Effector CD4-positive, alpha-beta T cell (primary cell): ENCODE measurements at places on chromosomes 11 and 22.

GRCh38 chr11:3367221-3367620, 11.7 kb downstream of the ZNF195 start:
- DNase-seq = no peak

GRCh38 chr11:113065330-113065729, 104.1 kb downstream of the NCAM1 start:
- no peak for DNase-seq

- DNase-seq = no peak
Observed at GRCh38 chr22:20565079-20565734, 57.8 kb downstream of the MED15 start.

- no peak for DNase-seq
Observed at GRCh38 chr22:43277987-43278601, 65.1 kb downstream of the SCUBE1 start.

- no peak for DNase-seq
Observed at GRCh38 chr11:126805870-126806269, 194.7 kb downstream of the KIRREL3 start.

- no peak for DNase-seq
Observed at GRCh38 chr11:33448461-33449130, 191.4 kb downstream of the HIPK3 start.

DNA sequence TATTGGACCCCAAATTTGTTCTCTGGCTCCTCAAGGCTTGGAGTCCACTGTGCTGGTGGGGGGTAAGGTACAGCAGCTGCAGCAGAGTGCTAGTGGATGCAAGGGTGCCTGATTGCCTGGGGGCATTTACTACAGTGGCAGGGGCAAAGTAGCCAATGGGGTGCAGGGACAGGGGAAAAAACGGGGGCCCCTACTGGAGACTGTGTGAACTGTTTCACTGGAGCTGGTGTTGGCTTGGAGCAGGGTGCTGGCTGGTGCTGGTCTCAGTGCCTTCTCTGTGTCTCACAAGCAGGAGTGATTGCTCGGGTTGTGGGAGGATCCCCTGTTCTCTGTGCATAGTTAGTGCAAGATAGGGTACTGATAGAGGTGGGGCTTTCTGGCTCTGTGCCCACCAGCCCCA, 935.9 kb downstream of the JRKL start:
- DNase-seq = no peak

GRCh38 chr11:75190652-75191329, 39.9 kb downstream of the SLCO2B1 start:
- DNase-seq = no peak

DNA sequence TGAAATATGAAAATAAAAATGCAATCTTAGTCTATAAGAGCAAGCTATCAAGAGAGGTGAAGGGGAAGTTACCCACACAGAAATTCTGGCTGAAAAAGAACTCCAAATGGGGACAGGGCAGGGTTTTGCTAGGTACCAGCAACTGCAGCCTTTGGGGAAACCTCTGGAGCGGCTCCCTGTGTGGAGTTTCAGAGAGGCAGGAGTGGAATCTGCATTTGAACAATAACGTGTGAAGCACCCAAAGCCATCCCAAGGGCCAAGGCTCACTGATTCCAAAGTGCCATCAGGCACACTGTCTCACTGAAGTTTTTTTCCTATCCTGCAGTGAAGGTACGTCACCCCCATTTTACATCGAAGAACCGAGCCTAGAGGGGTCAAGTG, 87.8 kb downstream of the KCNC1 start:
- no peak for DNase-seq

- DNase-seq = no peak
Observed at GRCh38 chr11:69040581-69041260, 8.0 kb upstream of the TPCN2 start.

GRCh38 chr11:16505481-16505880, 149.1 kb upstream of the SOX6 start:
- DNase-seq = no peak

GRCh38 chr11:128412847-128413791, 174.2 kb downstream of the ETS1 start:
- DNase-seq = no peak

- no peak for DNase-seq
Observed at GRCh38 chr22:30654361-30654760, 13.3 kb downstream of the DUSP18 start.

- DNase-seq = peak; percentile 26
Observed at GRCh38 chr22:50274311-50274710, 4.1 kb upstream of the MAPK11 start.

GRCh38 chr22:19406281-19406811, 25.2 kb downstream of the HIRA start:
- no peak for DNase-seq

DNA sequence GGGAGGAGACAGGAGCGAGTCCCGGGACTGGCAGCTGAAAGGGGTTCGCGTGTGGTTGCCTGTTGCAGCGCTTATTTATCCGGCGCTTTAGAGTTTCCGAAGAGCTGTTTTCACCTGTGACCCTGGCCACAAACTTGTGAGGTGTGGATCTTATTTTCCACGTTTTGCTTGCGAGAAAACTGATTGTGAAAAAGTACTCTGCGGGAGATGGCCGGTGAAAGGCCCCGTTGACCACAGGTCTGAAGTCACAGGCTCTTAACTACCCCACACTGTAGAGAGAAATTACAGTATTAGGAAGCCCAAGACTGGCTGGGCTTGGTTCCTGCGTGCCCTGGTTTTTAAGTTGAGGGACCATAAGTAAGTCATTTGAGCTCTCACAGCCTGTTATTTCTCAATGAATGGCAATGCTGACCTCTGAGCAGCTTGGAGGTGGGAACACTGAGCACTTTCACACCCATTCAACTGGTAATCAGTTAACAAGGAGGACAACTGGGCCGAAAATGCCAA, 379 bp upstream of the RAB38 start:
- DNase-seq = no peak

DNA sequence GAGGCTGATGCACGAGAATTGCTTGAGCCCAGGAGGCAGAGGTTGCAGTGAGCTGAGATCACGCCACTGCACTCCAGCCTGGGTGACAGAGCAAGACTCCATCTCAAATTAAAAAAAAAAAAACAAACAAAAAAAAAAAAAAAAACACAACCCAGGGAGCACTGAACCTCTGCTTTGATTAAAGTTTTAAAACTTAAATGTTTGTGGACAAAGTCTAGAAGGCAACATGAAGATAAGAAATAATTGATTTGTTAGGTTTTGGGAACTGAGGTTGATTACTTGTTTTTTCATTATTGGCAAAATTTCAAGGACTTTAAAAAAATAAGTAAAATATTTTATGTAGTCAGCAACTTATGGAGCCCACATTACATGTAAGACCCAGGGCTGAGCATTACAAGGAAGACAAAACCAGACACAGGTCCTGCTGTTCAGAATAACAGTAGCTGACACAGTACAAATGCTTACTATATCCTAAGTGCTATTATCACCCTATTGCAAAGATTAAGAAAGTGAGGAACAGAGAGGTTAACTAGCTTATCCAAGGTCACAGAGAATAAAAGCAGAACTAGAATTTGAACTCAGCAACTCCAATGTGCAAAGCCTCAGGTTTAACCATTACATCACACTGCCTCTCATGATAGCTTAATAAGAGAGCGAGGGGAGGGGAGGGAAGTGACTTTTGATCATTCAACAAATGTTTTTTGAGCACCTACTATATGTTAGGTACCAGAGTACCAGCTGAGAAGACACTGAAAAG, 2.3 kb upstream of the CRY2 start:
- no peak for DNase-seq

GRCh38 chr22:49849161-49850020, 4.3 kb upstream of the ZBED4 start:
- DNase-seq = no peak

DNA sequence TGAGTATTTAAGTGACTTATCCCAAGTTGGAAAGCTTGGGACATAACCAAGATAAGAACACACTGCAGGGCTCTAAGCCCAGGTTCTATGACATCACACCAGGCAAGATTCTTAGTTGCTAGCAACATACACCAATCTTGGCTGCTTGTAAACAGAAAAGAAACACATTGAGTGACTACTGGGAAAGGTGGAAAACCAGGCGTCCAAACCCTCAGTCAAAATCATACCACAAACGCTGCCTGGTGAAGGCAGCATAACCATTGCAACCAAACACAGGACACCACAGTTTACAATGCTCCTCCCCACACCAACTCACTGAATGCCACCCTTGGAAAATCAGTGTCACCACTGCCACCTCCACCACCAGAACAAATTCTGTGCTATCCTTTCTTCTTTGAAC, 379.9 kb downstream of the TTC28 start:
- DNase-seq = no peak

- no peak for DNase-seq
Observed at GRCh38 chr11:47980907-47981621, 705 bp downstream of the PTPRJ start.

DNA sequence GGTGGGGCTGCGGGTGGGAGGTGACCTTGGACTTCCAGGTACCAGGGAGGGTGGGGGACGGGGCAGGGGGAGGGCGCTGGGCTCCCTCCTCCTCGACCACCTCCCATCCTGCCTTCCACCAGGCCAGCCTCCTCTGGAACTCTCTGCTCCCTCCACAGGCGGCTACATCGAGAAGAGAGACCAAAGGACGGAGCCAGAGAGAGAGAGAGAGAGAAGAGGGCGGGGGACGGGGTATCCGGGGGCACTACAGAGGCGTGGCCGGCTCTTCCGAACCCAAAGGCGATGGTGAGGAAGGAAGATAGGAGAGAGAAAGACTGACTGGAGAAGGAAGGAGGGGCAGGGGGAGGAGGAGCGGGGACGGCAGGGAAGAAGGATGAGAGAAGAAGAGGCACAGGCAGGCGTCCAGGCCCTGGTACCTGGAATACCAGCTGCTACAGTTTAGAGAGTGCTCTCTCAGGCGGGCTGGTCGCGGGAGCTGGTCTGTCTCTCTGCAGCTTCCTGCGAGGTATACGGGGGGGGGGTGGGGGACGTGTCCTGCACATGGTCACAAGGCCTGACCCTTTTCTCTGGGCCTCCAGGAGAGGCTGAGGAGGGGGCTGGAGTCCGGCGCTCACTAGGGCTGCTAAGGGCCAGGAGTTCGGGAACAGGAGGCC, 38.0 kb downstream of the IGSF9B start:
- DNase-seq = no peak

- DNase-seq = no peak
Observed at GRCh38 chr11:114367244-114367957, 32.9 kb downstream of the C11orf71 start.

- no peak for DNase-seq
Observed at GRCh38 chr11:17695454-17696441, 23.6 kb upstream of the MYOD1 start.

- DNase-seq = no peak
Observed at GRCh38 chr11:68439355-68440065, 21.0 kb upstream of the PPP6R3 start.

GRCh38 chr11:33689501-33689900, 11.1 kb downstream of the C11orf91 start:
- no peak for DNase-seq

DNA sequence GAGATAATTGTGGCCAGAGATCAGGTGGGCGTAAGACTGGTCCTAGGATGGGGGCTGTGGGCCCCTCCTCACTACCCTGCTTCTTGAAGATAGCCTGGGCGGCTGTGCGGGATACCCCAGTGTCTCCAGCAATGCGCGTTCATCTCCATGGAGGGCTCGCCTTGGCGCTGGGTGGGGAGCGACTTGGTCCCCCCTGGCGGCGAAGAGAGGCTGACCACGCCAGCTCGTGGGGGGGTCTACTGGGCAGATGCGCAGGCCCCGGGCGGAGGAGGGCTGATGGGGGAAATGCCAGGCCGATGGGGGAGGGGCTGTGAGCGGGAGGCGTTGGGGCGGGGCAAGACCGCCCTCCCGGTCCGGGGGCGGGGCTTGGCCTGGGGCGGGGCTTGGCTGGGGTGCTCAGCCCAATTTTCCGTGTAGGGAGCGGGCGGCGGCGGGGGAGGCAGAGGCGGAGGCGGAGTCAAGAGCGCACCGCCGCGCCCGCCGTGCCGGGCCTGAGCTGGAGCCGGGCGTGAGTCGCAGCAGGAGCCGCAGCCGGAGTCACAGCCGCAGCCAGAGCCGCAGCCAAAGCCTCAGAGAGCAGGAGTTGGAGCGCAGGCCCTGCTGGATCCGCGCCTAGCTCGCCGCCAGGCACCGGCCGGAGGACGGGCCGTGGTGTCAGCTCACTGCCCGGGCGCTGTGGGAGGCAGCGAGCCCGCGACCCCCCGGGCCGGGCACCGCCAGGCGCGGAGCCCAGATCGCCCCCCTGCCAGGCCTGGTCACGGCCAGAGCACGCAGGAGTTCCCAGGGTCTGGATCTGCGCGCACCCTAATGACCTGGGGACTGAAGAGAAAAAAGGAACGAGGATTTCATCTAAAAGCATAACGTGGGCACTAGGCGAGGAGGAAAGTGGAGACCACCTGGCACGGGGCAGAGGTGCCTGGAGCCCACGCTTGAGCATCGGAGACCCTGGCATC, at the start of gene SLC35E4:
Gene SLC35E4, plus strand, starts transcription at position 509 of the 953 bp plus-strand sequence. CDS start 670 bp downstream, outside the sequence.
- DNase-seq = peak; percentile 93

- DNase-seq = no peak
Observed at GRCh38 chr11:32266601-32267000, 168.7 kb downstream of the WT1 start.

DNA sequence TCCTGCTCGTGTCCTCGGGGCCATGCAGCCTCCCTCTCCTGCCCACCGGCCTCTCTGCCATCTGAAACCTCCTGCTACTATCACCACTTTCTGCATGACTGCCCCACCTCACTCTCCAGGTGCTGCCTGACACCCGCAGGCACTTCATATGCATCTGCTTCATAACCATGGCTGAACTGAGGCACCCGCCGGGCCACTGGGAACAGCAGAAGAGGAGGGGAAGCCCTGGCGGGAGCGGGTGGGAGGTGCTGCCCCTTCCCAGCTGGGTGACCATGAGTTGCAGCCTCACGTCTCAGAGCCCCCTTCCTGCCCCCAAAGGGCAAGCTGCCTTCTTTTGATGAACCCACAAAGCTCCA, 21.7 kb upstream of the PICK1 start:
- no peak for DNase-seq

DNA sequence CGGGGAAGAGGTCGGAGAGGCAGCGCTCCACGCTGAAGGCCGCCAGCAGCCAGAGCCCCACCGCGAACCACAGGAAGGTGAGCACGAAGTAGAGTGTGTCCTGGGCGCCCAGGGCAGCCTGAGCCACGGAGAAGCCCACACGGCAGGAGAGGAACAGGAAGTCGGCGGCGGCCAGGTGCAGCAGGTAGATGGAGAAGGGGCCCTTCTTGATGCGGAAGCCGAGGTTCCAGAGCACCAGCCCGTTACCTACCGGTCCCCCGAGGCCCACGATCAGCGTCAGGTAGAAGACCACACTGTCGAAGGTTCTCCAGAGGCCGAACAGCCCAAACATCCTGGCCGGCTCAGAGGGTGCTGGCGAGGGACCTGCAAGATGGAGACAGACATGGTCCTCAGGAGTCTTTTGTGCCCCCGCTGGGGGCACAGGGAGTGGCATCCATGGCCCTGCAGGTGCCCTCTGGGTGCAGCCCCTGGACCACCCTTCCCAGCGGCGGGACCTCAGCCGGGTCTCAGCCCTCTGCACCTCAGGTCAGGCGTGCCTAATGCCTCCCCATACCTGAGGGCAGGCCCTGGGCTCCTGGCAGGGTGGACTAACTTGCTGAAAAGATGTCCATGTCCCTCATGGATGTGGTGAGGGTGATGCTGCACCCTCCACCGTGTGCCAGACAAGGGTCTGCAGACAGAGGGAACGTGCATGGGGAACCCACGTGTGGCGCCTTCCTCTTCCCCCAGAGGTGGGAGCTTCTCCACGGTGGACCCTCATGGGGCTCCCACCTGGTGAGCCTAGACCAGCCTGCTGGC, at the start of gene MRGPRG:
Gene MRGPRG, minus strand, starts transcription at position 331 of the 798 bp plus-strand sequence. Its CDS starts 0 bp downstream, at position 331.
- DNase-seq = no peak

- DNase-seq = no peak
Observed at GRCh38 chr11:124873951-124874350, 8.7 kb downstream of the ROBO3 start.
